ENCODE measurements at places on chromosomes 2 and 18.

DNA sequence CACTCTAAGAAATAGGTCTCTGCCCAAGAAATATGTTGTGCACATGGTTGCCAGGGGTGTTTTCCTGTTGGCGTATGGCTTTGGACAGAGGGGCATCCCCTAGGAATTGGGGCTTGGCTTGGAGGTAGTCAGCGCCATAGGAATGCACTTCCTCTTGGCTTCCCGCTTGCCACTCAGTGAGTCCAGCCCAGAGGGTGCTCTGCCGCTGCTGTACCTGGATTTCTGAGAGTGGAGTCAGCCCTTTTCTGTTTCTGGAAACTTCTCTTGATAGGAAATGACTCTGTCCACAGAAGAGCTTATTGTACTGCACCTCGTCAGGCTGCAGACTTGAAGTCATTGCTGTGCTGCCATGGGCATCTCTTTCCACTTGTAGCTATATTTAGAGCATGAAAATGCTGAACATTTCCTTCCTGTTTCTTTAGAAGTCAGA, 116.7 kb upstream of the MGAT5 start:
- no peak for DNase-seq

GRCh38 chr2:88671786-88672427, 19.6 kb upstream of the RPIA start:
- peak; percentile 56 for DNase-seq

DNA sequence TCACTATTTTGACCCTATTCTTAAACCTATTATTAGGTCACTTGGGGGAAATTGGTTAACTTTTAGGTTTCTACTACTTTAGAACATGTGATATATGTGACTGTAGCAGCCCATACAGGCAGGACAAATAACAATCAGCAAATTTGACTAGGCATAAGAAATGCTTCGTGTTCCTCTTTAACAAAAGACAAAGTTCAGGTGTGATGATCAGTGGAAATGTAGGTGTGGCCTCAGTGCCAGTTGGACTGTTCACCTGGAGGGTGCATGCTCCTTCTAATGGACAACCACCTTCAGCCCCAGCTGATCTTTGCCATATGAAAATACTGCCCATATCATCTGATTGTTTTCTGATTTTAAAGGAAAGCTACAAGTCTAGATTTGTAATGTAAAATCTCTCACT, 6.4 kb downstream of the PDK1 start:
- DNase-seq = no peak

DNA sequence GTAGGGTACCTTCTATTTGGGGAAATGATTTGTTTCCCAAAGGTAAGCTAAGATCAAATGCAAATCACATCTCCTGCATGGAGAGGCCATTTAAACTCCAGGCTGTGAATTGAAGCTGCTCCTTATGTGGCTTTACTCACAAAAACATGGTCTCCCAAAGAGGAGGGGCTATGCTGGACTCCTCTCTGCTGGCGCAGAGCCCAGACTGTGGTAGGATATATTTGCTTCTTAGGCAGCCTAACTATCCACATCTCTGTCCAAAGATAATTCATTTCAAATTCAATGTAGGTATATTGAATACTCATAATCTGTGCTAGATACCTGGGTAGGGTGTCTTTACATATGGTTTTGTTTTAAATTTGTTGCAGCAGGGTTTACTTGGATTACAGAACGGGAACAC, 358.5 kb downstream of the ALK start:
- no peak for DNase-seq

GRCh38 chr18:36934884-36935283, 106.0 kb downstream of the KIAA1328 start:
- DNase-seq = no peak

GRCh38 chr2:4553241-4553640, 849.9 kb downstream of the DCDC2C start:
- DNase-seq = no peak

- DNase-seq = no peak
These were observed 95.3 kb downstream of the PIGN start for GRCh38 chr18:62091487-62092120.

DNA sequence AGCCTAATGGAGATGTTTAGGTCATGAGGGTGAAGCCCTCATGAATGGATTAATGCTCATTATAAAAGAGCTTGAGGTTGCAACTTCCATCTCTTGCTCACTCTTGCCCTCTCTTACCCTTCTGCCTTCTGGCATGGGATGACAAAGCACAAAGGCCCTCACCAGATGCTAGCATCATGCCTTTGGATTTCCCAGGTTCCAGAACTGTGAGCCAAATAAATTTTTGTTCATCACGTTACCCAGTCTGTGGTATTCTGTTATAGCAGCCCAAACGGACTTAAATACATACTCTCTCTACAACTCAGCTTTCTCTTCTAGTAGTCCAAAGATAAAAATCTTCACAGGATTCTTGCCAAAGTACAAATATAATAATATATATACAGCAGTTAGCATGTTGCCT, 75.8 kb downstream of the LNPK start:
- DNase-seq = no peak

- no peak for DNase-seq
These were observed 773 bp downstream of the CMPK2 start for GRCh38 chr2:6864923-6865345.

DNA sequence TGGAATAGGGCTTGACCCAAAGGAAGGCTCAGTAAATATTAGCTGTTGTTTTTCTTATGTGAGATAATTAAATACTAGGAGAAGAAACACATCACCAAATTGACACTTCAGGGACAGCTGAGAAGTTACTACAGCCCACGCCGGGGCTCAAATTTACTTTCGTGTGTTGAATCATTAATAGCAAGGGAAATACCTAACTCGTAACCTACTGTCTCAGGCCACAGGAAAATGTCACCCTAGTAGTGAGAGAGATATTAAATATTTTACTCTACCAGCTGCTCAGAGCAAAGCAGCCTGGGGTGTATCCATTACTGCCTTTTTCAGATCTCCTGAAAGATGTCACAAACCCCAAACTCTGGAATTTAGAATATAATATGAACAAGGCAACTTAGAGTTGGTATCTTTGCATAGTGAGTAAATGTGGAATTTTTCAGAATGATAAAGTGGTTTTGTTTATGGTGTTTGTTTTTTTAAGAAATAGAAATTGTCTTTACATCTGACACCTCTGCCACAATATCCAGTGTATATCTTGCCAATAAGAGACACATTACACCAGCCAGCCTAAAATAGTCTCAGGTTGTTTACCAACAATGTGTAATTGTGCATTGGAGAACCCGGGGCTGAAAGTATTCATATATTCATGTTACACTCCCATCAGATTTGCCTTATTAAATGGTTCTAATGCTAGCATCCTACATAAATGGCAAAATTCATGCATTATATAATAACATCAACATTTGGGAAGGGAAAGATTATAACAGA, 48.4 kb downstream of the ATP8B1 start:
- DNase-seq = no peak

- DNase-seq = no peak
These were observed 1363.6 kb upstream of the CDH2 start for GRCh38 chr18:29540548-29540947.

GRCh38 chr2:158732573-158733429, 62.3 kb upstream of the DAPL1 start:
- DNase-seq = no peak

- DNase-seq = peak; percentile 16
These were observed 796 bp downstream of the SPIRE1 start for GRCh38 chr18:12656938-12657683.

DNA sequence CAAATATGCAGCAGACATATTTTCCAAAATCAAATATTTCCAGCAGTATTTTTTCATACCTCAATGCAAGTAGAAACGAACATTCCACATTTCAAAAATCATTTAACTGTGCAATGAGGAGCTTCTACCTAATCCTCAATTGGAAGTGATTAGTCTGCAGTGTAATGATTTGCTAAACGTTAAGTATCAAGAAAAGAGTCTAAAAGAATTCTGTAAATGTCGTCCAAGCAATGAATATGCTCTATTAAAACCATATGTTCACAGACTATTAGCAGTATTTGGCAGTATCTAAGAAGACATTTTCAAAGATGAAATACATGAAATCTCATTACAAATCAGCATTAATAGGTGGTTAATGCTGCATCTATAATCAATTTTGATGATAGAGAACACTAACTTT, 15.9 kb downstream of the DYM start:
- DNase-seq = no peak

DNA sequence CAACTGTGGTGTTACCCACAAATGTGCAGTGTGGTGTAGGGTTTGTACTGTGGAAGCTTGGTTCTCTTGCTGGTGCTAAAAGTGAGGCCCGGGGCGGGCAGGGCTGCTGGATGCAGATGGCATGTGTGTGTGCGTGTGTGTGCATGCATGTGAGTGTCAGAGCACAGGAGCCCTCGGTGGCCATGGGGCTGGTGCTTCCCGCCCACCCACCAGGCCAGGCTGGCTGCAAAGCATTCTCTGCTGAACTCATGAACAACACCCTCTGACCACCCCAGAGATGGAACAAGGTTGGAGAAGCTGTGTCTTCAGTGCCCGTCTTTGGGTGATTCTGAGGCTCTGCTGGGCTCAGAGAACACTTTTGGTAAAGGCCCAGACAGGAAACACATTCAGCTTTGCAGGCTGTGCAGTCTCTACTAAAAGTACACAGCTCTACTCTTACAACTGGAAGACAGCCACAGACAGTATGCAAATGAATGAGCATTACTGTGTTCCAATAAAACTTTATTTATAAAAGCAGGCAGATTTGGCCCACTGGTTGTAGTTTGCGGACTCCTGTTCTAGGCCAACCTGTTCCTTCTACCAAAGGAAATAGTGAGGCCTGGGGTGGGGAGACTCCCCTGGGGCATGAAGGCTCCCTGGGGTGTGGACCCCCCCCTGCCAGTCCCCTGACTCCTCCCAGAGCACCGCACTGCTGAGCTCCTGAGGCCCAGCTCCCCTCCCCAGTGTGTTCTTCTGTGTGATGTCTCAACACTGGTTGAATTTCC, 225.3 kb upstream of the HDAC4 start:
- no peak for DNase-seq

- no peak for DNase-seq
These were observed 151.4 kb upstream of the SIX3 start for GRCh38 chr2:44789971-44790721.

GRCh38 chr2:46025081-46025480, 272.1 kb upstream of the EPAS1 start:
- no peak for DNase-seq

DNA sequence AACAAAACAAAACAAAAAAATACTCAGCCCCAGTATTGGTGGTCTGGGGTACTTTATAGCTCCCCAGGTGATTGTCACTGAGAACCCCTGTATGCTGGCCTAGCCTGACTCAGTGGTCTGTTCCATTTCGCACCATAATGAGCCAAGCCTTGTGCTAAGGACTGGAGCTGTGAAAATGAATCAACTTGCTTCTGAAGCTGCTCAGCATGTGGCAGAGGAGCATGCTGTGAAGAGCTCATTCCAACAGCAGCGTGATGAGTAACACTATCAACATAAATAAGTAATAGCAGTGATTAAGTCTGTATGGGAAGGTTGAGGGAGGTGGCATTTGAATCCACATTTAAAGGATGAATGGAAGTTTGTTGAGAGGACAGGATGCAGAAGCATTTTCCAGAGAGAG, 67.2 kb upstream of the ATL2 start:
- DNase-seq = no peak

GRCh38 chr2:12514631-12515437, 201.9 kb upstream of the TRIB2 start:
- peak; percentile 58 for DNase-seq

GRCh38 chr2:61887717-61888266, 664 bp downstream of the CCT4 start:
- DNase-seq = peak; percentile 28

GRCh38 chr2:166610180-166610912, 116.3 kb upstream of the SCN7A start:
- DNase-seq = no peak

GRCh38 chr18:13216092-13216582, 2.4 kb upstream of the LDLRAD4 start:
- peak; percentile 73 for DNase-seq

DNA sequence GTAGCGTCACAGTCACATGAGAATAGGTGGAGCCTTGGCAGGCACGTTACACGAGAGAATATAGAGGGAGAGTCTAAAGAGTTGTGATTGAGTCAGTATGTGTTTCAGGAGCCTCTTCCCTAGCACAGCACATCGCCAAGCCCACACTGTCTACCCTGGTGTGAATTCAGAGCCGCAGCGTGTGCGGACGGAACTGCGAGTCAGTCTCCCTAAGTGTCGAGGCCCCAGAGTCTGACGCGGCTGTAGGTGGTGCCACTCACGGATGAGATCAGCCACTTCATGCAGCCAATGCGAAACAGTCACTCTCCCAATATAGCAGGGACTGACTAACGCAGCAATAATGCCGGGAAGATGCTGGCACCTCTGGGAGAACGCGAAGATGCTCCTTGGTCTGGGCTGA, 587.3 kb upstream of the ID2 start:
- no peak for DNase-seq

GRCh38 chr2:219541611-219542180, 1.9 kb downstream of the CHPF start:
- DNase-seq = peak; percentile 90

- DNase-seq = peak; percentile 43
These were observed 5.9 kb upstream of the MRPL19 start for GRCh38 chr2:75640621-75641121.
